ENCODE measurements at places on chromosomes 3 and 15.

DNA sequence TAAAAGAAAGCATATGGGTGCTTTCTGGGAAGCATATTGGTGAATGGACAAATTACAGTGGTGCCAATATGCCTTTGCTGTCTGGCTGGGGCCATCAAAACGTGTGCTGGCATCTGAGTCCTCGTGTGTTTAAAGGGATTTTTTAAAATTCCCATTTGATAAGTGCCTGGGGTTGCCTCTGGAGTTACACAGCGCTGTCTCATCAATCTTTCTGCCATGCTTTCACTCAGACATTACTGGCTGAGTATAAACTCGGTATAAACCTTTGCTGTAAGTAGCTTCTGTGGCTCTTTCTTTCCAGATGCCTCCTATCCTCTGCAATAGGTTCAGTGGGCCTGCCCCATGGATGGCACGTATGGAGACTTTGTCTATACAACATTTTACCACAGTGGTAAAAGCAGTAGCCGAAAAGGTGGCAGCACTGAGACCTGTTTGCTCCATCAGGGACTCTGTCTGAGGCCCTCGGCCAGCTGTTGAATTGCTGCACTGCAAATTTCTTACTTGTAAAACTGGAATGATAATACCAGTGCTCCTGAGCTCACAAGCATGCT lies 195.5 kb downstream of the LPP start:
- peak; percentile 10 for DNase-seq

DNA sequence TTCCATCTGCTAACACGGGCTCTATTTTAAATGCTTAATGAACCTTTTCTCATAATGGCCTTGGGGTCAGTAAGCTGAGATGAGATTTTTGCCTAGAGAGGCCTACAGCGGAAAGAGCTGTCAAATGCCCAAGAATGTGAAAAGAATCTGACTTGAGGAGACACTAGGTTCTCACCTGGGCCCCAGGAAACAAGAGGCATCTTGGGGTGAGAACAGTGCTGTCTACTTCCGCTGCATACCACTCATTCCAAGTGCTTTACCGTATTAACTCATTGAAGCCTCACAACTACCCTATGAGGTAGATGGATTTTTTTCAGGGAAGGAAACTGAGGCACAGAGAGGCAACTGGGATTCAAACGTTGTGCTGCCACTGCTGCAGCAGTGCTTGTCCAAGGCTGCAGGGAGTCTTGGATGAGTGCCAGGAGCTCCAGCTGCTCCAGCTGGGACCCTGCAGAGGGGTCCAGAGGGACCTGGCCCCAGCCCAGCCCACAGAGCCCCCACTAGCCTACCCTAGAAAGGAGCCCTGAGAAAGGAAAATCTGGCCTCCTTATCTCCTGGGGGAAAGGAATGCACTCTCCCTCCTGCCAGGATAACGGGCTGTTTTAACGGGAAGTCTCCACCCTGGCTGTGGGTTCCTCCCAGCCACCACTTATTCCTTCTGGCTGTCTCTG lies 68.4 kb downstream of the SLC12A8 start:
- DNase-seq = no peak

- DNase-seq = peak; percentile 78
Measured at GRCh38 chr3:177516158-177517011, 319.1 kb upstream of the TBL1XR1 start.

DNA sequence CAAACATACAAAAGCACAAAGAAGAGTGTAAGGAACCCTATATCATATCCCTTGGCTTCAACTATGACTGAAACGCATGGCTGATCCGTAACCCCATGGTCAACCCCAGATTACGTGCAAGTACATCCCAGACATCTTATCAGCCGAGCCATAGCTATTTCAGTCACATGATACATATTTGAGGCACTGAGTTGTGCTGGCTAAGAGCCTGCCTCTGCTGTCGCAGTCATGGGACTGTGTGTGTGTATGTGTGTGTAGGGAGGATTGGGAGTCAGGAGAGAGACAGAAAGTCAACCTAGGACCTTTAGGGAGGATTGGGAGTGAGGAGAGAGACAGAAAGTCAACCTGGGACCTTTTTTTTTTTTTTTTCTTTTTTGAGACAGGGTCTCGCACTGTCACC lies 8.4 kb downstream of the ST6GAL1 start:
- DNase-seq = no peak

GRCh38 chr15:36815786-36816185 lies 236.4 kb downstream of the CDIN1 start:
- no peak for DNase-seq

DNA sequence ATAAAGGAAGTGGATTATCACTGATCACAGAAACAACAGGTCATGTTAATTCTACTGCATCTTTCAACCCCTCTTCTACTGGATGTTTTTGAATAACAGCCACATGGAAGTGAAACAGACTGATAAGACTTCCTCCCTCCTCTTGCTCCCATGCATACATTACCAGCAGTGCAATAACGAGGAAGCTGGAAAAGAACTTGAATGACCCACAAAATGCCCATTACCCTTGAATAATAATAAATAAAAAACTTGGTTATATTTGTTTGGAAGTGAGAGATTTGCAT lies 51.6 kb downstream of the RARB start:
- DNase-seq = no peak

- DNase-seq = no peak
Measured at GRCh38 chr15:100878648-100879047, 983 bp upstream of the ALDH1A3 start.

GRCh38 chr15:100559330-100559729 lies 30.6 kb upstream of the CERS3 start:
- DNase-seq = peak; percentile 77

- DNase-seq = no peak
Measured at GRCh38 chr15:101431748-101432147, 57.8 kb downstream of the PCSK6 start.

- DNase-seq = no peak
Measured at GRCh38 chr3:115627180-115628074, 4.1 kb downstream of the GAP43 start.

- no peak for DNase-seq
Measured at GRCh38 chr3:112004187-112004586, 5.5 kb downstream of the TAGLN3 start.

- no peak for DNase-seq
Measured at GRCh38 chr3:188234132-188234531, 80.2 kb downstream of the LPP start.

GRCh38 chr3:180401226-180401625 lies 200.7 kb upstream of the TTC14 start:
- no peak for DNase-seq

DNA sequence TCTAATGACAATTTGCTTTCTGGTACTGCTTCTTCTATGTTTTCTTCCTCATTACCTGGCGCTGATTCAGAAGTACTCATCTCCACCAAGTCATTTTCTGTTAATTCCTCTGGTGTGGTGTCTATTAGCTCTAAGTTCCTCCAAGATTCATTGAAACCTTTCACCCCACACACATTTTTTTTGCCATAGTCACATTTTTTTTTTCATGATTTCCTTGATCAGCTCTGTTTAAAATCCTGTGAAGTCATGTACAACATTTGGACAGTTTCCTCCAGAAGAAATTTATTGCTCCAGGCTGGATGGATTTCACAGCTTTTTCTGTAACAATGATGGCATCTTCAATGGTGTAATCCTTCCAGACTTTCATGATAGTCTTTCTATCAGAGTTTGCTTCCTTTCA lies 243.2 kb upstream of the VEPH1 start:
- DNase-seq = peak; percentile 41

- no peak for DNase-seq
Measured at GRCh38 chr3:175102161-175102560, 243.0 kb downstream of the NAALADL2 start.

DNA sequence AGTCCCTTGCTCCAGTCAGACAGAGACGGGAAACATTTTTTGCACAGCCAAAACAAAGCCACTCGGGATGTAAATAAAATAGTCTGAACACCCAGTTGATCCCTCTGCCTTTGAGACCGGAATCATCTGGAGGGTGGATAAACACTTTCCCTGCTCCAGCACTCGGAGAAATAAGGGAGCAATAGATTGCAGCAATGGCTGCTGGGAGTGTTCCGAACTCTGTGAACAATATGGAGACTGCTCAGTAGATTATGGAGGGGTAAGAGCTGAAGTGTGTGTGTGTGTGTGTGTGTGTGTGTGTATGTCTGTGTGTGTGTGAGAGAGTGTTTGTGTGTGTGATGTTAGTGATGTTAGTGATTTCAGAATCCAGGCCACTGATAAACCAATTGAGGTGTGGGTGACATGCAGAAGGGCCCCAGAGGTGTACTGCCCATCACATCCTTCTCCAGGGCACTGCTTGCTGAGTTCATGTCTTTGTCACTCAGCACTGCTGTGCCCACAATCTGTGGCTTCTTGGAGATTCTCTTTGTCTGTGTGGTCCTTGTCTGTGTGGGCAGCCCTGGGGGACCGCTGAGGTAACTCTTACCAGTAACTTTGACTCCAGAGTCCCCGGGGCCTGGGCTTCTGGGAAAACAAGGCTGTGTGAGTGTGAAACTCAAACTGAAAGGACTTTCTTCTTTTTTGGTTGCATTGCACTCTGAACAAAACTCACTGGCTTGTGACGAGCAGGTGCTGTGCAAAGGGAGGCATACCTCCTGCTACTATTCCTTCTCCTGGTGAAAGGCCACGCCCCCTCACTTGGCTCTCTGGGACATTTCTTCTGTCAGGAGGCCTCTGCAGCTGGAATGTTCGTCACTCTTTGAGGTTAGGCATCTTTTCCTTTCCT lies 23.0 kb downstream of the CRYGS start:
- no peak for DNase-seq

DNA sequence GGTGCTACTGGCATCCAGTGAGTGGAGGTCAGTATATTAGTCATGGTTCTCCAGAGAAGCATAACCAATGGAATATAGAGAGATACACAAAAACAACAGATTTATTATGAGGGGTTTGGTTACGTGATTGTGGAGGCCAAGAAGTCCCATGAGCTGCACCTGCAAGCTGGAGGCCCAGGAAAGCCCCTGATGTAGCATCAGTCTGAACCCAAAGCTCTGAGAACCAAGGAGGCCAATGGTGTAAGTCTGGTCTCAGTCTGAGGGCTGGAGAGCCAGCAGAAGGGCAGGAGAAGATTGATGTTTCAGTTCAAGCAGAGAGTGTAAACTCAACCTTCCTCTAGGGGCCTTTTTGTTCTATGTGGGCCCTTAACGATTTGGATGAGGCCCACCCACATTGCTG lies 144.1 kb downstream of the KLF13 start:
- DNase-seq = no peak

GRCh38 chr3:113769551-113769950 lies 22.7 kb downstream of the ATP6V1A start:
- DNase-seq = peak; percentile 72

- no peak for DNase-seq
Measured at GRCh38 chr3:195451373-195452015, 8.7 kb upstream of the ACAP2 start.

GRCh38 chr3:170507063-170507462 lies 78.8 kb downstream of the SLC7A14 start:
- DNase-seq = no peak

DNA sequence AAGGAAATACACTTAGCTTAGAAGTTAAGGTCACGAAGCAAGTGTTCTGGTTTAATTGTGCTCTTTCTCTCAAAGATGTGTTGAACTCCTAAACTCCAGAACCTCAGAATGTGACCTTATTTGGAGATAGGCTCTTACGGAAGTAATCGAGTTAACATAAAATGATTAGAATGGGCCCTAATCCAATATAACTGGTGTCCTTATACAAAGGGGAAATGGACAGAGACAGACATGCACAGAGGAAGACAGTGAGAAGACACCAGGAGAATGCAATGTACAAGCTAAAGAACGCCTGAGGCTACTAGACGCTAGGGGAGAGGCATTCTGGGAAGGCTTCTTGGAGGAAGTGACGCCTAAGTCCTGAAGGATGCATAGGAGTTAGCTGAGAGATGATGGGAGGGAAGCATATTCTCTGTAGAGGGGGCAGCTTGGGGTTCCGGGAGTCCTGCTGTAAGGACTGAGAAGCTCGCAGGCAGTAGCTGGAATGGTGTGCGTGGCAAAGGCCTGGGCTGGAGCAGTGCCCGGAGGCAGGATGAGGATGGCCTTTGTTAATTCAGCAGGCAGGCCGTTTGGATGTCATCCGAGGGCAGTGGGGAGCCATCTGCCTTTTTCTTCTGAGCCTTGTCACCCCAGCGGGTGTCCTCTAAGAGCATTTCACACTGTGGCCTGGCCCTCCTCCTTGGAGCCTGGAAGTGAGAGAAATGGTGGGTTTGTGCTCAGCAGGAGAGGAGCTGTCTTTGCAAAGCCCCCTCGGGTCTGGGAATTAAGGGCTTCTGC lies 513.4 kb downstream of the SHQ1 start:
- no peak for DNase-seq

DNA sequence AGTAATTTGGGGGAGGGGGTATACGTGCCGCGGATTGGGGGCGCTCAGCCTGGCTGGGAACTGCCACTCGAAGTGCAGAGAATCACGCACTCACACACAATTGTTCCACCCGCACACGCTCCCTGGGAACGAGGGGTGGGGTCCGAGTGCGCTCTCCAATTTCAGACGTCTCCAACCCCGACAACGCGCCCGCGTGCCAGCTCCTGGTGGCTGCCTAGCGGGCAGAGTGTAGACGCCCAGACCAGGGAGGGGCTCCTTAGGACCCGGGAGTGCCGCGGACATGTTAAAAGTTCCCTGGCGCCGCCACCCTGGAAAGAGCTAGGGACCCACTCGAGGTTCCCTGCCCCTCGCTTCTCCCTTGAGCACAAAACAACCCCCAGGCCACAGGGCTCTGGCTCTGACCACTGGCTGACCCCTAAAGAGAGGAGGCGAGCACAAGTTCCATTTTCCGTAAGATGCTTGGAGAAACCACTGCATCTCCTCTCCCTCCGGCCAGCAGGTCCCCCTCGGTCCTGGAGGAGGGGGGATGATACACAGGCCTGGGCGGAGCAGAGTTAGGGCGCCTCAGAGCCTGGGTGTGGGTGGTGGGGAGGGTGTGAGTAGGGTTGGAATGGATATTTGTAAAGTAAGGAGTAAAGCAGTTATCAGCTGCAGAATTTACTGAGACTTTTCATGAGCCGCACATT lies 894 bp upstream of the ANKRD63 start:
- no peak for DNase-seq

DNA sequence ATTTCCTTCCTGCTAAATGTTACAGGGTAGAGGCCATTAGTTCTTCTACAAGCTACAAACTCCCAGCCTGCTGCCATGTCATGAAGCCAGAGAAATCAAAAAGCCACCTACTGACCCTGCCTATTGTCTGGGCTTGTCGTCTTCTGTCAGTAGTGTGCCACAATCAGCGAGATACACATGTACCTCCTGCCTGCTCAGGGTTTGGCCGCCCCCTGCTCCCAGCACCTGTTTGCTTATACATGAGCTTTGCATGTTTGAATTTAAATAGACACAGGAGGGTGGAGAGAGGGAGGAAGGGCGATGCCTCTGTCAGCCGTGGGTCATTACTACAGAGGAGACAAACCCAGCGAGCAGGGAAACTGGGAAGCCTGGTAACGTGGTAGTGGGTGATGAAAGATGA lies 106.1 kb downstream of the ROBO2 start:
- DNase-seq = no peak

- DNase-seq = no peak
Measured at GRCh38 chr3:182393151-182393550, 400.2 kb upstream of the ATP11B start.

DNA sequence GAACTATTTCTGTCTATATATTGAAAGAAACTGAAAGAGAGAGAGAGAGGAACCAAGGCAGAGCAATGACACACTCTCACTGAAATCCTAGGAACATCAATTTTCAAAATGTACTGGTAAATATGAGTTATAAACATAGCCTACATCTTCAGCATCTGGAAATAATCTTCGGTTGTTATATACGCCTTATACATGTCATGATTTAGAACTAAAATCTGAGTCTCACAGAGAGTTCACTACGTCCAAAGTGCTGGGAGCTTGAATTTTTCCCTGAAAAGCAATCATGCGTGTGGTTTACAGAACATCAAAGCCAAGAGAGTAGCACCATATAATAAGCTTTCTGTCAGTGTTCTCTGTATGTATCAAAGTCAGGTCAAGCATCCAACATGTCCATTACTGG lies 420.0 kb upstream of the CBLB start:
- peak; percentile 10 for DNase-seq

Measured in foreskin fibroblast (primary cell).